ENCODE measurements at places on chromosomes 6 and 20.

GRCh38 chr6:160344271-160344670 is 3.9 kb upstream of the SLC22A3 start:
- DNase-seq, result no peak

DNA sequence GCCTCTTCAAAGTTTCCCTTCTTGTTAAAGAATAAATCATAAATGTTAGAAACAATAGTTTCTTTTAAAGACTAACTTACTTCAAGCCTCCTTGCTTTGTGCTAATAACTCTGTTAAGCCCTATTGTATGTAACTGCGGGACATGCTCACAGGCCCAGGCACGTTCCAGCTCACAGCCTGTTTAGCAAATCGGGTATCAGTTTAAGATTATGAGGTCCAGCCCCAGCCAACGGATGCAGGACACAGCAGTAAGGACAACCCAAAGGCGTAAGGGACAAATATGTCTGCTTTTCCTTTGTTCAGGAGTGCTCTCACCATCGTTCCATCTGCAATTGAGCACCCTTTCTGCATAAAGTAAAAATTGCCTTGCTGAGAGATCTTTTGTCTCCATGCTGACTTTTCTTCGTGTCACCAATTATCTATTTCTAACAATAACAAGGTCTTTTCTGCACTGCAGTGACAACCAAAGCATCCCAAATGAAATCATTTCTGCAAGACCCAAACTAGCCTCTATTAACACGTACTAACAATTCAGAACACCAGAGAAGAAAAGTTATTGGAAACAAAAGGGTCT is 1.4 kb downstream of the C6orf52 start:
- no peak for DNase-seq

DNA sequence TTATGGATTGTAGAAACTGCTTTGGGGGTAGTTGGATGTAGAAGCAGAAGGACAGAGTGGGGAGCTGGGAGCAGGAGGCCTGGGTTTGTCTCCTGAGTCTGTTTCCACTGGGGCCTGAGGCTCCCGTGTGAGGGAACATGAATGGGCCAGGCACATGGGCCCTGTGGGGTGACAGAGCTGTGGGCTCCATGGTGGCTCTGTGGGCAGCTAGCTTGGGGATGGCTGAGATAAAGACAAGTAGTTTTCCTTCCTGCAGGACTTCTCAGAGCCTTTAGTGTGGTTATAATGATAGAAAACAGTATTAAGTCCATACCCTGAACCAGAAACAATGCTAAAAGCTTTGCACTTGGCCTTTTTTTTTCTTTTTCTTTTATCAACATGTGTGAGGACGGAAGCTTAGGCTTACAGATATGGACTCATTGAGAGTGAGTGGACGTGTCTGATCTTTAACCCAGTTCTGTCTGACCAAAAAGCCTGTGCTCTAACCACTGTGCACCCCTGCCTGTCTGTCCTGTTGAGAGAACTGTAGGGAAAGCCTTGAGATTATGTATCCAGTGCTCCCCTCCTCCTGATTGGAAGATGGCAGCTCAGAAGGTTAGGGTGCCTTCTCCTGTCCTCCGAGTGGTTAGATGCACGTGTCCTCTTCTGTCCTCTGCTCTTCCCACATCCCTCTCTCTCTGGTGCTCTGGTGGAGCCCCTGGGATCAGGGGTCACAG is 98.3 kb downstream of the CDH26 start:
- no peak for DNase-seq

DNA sequence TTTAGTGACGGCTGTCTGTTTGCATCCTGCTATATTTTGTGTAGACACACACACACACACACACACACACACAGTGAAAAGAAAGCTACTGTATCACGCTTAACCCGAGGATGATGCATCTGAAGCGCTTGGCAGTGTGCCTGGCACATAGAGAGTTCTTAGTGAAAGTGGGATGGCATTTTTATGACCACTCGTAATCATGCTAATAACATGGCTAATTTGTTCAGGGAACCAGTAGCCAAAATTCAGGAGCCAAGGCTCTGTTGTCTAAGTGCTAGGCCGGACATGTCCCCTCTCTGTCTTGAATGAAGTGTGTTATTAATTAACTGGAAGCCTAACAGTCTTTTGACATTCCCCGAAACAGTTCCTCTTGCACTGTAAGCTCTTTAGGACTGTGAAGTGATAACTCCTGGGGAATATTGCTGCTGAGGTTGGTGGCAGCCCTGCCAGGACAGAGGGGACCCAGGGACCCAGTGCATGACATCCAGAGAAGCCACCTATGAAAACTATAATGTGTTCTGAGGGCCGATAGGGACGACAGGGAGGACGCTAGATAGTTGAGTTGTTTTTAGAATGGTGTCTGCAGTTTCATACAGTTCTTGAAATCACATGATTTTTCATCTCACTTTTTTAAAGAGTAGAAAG is 45.0 kb upstream of the IRF4 start:
- no peak for DNase-seq

DNA sequence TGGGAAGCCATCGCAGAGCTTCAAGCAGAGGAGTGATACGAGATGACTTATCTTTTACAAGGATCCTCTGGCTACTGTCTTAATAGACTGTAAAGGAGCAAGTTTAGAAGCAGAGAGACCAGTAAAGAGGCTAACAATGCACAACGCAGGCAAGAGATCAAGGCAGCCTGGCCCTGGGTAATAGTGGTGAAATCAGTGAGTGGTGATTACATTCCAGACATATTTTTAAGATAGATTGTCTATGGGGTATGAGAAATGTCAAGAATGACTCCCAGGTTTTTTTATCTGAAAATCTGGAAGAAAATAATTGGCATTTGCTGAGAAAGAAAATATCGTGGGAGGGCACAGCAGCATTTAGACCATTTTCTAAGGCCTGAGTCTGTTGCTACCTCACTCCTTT is 213.6 kb upstream of the HTR1E start:
- DNase-seq, result no peak

- peak; percentile 42 for DNase-seq
These were observed 670.8 kb downstream of the PRKN start for GRCh38 chr6:162056745-162057144.

GRCh38 chr6:150635906-150636514 is 36.3 kb downstream of the PLEKHG1 start:
- DNase-seq, result no peak

DNA sequence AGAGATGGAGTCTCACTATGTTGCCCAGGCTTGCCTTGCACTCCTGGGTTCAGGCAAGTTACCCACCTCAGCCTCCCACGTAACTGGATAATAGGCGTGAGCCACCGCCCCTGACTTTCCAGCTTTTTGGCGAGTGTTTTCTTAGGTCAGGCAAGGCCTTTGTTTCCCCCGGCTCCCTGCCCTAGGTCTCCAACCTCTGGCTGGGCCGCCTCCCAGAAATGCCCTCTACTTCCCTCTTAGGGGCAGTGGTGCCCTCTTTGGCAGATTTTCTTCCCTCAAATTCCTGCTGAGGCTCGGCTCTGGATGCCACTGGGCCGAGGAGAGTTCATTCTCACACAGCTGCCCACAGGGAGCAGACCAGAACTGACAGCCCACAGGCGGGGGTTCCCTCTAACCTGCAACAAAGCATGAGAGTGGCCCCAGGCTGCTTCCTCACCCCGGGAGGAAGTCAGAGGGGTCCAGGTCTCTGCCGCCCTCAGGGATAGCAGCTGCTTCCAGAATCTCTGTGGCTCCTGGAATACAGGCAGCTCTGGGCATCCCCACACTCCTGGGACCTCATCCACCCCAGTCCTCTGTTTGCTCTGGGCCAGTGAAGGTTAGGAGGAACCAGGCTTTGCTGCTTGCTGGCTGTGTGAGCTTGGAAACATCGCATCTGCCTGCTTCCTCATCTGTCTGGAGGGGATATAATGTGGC is 56.5 kb downstream of the TCP11 start:
- DNase-seq, result peak; percentile 2

GRCh38 chr20:31394900-31395299 is 4.5 kb upstream of the DEFB119 start:
- DNase-seq, result no peak

DNA sequence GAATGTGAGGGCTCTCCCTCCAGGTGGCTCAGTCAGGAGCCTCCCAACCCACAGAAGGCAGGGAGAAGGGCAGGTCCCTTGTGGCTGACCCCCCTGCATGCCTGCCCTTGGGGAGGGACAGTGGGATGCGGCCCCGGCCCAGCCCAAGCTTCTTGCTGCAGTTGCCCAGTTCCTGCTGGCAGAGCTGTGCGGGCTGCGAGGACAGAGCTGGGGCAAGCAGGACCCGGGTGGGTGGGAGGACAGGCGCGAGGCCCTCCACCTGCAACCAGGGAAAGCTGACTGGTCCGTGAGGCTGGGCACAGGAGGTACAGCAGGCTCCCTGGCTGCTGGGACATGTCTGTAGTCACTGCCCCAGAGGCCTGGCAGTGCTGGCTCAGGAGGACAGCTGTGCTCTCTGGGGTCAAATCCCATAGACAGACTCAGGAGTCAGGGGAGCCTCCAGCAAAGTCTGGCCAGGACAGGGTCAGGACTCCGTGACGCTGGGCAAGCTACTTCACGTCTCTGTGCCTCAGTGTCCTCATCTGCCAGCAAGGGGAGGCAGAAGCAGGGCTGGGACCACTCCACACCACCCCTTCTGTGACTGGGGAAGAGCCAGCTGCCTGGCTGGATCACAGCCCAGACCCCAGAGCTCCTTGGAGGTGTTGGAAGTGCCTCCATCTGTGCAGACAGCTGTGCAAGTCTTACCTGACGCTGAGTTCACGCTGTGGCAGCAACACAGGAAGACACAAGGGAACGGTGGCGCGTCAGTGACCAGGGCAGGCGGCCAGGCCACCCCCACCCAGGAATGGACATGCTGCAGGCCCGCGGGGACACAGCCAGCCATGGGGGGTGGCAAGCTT is 13.0 kb downstream of the UCKL1 start:
- no peak for DNase-seq

- DNase-seq, result no peak
These were observed 143.1 kb downstream of the EDN3 start for GRCh38 chr20:59443550-59443949.

- DNase-seq, result peak; percentile 33
These were observed 17.3 kb upstream of the TRIM27 start for GRCh38 chr6:28940858-28941683.
